ENCODE measurements at places on chromosomes 11 and 22.

GRCh38 chr22:30680991-30681770 lies 13.5 kb upstream of the OSBP2 start:
- DNase-seq, result no peak

DNA sequence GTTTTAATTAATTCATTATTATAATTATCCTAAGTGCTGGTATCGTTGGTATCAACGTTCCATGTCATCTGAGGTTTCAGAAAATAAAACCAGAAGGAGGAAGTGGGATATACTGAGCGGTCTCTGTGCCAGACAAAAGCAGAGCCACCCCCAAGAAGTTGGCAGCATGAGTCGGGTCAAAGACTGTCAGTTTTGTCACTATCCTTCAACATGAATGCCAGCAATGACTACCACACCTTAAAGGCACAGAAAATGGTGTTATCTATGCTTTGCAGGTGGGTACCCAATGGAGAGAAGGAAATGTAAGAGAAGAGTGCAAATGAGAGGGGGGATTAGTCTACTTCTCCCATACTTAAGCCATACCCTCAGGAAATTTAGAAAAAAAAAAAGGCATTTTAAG lies 408.5 kb downstream of the OPCML start:
- DNase-seq, result no peak

DNA sequence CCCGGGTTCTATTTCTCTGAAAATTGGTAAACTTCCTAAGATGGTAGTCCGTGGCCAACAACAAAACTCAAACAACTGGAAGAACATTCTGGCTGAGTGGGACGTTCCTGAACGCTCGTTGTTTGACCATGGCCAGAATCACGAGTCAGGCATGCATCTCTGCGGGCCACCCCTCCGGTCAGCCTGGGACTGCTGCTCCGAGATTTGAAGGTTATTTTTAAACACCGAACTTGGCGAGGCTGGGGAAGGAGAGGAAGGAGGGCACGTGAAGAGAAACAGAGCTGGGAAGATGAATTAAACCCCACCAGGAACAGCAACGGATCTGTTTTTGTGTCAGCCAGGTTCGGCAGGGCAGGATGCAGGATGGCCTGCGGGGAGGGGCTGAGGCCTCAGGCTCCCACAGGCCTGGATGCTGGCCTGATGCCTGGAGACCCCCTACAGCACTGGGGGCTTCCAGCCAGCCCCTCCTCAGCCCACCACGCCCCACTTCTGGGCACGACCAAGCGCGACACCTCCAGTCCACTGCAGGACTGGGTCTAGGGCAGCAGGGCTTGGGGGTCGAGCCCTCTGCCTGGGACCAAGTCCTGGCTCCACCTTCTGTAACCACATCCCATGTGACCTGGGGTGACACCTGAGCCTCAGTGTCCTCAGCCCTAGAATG lies 5.1 kb downstream of the SHISAL1 start:
- no peak for DNase-seq

DNA sequence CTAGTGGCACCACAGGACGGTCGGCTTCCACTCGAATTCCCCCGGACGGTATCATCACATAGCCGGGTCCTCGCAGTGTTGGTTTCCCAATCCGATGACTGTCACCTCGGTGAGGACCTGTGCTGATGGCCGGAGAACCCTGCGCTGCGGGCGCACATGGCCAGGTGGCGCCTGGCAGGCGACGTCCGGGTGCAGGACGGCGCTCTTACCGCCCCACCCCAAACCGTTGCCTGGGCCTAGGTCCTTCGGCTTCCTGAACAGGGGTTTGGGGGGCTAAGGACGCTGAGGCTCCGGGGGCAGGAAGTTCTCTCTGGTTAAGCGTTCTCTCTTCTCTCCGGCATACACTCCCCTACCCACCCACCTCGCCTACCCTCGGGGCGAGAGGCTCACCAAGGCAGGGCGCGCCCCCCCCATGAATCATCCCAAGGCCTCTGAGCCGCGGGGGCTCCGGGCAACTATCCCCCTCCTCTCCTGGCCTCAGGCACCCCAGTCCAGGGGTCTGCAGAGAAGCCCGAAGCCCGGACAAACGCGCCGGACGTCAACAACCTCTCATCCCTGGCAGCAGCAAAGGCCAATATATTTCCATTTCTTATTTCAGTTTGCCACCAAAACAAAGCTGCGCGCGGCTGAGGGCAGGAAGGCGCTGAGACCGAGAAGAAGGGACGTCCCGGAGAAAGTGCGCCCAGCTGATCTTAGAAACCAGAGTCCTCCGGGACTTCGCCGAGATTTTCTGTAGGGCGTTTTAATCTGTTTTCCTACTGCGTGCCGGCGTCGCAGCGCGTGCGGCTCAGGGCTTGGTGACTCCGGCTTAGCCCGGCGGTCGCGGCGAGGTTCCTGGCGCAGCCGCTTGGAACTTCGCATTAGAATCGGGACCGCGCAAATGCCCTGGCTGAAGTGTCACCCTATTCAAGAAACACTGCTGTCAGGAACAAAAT lies 5.6 kb downstream of the ALX4 start:
- DNase-seq, result no peak

DNA sequence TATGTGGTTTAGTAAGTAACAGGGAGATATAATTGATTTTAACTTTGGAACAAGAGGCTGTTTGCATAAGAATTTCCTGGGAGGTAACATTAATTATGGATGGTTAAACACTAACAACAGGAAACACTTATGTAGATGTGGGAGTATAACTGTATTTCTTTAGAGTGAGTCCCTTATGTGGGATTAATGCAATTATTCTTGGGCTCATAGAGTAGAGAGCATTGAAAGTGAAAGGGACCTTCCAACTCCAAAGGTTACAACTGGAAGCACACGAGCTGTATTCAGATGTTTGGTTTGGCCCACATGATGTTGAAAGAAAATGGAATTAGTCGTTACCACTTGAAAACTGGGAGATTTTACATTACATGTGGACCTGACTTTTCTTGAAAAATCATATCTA lies 53.5 kb downstream of the BBOX1 start:
- DNase-seq, result no peak

- no peak for DNase-seq
These were observed 977.6 kb downstream of the BRD1 start for GRCh38 chr22:48849963-48850657.

GRCh38 chr22:46072110-46072881 lies 78.0 kb upstream of the PPARA start:
- DNase-seq, result no peak

GRCh38 chr22:38030311-38031133 lies 26.7 kb upstream of the PICK1 start:
- DNase-seq, result no peak

GRCh38 chr22:31332010-31332409 lies 14.1 kb downstream of the PATZ1 start:
- no peak for DNase-seq

- no peak for DNase-seq
These were observed 85.5 kb downstream of the CDKN1C start for GRCh38 chr11:2799881-2800654.

- DNase-seq, result no peak
These were observed 47.5 kb downstream of the NCAPD3 start for GRCh38 chr11:134176284-134176683.

- no peak for DNase-seq
These were observed 203.9 kb downstream of the FAM76B start for GRCh38 chr11:95585752-95586077.

DNA sequence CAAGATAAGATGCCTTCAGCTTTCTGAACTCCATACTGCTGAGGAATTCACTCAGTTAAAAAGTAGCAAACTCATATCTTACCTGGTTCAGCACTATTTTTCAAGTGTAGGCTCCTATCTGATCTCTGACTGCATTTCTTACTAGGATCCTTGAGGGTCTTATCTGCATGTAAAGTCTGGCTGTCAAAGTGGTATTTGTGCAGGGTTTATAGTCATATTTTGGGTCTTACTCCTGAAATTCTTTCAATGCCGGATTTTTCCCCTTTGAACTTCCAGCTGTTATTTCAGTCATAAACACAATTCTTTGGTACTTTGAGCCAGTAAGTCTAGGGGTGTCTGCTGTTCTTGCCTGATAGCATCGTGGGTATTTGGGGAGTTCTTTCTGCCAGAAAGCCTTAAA lies 25.3 kb upstream of the NOX4 start:
- DNase-seq, result no peak

GRCh38 chr11:114784216-114784615 lies 105.9 kb downstream of the NXPE2 start:
- DNase-seq, result no peak

DNA sequence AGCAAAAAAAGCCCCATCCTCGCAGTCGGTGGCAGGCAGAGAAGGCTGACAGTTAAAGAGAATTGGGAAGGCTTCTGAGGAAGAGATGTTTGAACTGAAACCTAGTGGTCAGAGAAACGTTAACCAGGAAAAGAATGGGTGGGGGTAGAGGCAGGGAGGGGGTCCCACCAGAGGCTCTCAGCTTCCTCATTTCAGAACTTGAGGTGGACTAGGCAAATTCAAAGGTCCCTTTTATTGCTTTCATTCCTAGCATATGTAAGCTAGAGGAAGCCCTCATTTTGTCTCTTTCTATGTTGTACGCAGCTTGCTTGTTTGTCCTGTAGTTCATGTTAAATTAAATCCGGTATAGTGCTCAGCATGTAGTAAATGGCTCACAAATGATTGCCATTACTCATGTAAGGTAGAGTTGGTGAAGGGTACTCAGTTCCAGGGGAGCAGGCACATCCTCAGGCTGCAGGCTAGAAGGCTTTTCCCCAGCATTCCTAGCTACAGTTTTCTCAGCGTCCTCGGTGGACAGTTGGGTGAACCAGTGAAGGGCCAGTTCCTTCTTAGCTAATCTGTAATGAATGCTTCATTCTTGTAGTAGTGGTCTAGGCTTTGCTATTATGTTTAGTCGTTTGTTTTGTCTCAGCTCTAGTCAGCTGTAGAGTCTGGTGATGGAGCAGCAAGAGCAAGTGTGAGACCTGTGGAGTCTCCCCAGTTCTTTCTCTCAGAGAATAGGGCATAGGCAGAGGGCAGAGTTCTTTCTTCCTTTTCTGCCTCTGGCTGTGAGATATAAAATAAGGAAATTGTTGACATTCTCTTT lies 58.6 kb downstream of the UVRAG start:
- DNase-seq, result no peak

DNA sequence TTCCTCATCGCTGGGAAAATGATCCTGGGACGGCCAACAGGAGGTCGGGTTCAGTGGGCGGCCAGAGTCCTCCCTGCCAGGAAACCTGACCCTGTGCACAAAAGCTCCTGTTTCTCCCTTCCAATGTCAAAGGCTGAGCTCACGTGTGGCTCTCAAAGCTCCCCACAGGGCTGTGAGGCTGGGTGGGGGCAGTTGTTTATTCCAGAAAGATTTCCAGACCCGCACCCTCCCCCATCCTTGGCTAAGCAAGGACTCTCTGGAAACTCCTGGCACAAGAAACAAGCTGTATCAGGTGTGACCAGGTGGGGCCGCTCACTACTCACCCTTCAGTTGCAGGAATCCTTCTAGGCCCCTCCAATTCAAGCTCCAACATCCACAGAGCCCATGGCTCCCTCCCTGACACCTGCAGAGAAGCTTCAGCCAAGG lies 131.9 kb downstream of the SHANK2 start:
- DNase-seq, result no peak

GRCh38 chr11:68677432-68677831 lies 6.9 kb upstream of the GAL start:
- no peak for DNase-seq

DNA sequence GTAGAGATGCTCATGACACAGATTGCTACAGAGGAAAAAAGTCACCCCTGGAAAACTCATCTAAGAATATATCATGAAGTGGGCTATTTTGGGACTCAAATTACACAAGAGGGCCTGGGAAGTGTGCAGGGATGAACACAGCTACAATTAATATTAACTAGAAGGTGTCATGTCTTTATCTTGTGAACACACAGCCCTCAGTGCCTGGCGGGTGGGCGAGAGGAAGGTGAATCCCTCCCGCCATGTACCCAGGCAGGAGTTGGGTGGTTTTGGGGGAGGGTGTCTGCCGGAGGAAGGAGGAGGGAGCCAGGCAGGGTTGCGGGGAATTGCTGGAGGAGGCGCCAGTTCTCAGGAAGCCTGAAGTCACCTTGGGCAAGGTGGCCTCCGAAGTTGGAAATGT lies 5.1 kb upstream of the FAM83F start:
- DNase-seq, result no peak

GRCh38 chr11:63511048-63511748 lies 5.3 kb downstream of the LGALS12 start:
- no peak for DNase-seq

DNA sequence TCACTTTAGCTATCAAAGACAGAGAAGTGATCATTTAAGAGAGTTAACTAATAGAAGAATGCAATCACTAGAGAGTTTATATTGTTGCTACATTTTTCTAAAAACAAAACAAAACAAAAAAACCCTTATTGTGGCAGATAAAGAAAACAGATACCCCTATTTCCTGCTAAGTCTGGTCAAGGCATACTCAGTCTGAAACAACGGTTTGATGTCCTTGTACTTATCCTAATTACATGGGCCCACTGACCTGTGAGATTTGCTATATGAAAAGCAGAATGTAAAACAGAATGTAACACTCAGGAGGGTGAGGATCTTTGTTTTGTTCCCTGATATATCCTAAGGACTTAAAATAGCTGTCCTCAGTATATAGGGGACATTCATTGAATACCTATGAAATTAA lies 24.6 kb downstream of the MAML2 start:
- no peak for DNase-seq

DNA sequence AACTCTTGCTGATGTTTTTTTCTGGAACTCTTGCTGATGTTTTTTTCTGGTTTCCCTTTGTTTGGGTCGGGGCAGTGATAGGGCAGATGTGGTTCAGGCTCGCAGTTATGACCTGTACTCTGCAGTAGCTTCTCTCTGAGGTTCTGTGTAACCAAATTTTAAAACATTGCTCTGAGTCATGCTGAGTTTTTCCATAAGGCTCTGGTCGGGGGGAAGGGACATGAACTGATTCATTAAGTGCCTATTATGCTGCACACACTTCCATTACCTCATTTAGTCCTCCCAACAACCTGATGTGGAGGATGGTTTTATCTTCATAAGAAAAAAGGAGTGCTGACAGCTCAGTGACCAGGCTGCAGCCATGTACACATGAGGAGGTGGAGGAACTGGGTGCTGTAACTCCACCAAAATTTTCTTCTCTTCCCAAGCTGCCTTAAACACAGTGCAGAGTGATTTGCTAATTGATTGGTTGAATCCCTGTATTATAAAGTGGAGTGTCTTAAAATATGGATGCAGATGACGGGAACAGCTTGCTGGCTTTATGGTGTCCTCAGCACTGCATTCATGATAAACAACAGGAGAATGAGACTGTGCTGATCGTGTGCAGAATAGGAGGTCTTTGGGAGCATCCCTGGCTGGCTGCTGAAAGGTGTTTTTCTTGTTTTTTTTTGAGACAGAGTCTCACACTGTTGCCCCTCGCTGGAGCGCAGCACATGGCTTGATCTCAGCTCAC lies 19.1 kb downstream of the TNRC6B start:
- DNase-seq, result no peak

GRCh38 chr11:65569164-65569972 lies 909 bp upstream of the ZNRD2 start:
- no peak for DNase-seq

DNA sequence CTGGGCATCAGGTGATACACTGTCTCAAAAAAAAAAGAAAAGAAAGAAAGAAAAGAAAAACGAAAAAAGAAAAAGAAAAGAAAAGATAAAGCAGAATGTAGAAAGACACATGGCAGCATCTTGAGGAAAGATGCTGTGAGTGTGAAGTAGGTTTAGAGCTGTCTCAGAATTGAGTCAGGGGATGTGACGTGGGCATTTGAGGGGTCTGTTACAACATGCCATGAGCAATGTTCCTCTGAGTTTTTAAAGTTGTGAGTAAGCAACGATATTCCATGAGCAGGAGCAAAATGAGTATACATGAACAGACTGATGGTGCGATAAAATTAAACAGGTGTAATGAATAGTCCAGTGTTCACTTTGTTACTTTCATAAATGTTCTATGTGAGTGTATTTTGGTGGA lies 11.3 kb upstream of the QSER1 start:
- DNase-seq, result no peak
